NCI-H1417 treated with DMSO at 0.1 percent for 48 hours (cell line): ENCODE measurements at places on chromosomes 13 and 19.

DNA sequence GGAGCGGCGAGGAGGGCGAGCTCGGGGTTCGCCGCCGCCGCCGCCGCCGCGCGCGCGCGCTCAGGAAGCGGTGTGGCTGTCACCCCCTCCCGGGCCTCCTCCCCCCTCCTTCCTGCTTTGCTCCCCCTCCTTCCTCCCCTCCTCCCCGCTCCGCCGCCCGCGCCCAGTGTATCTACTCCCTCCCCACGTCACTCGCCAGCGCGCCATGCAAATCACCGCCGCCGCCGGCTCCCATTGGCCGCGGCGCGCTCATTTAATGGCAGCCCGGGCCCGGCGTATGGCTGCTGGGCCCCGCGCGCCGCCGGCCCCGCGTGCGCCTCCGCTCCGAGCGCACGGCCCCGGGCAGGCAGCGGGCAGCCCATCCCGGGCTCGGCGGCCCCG lies 335 bp upstream of the SOX1 start:
- DNase-seq: peak; percentile 75

GRCh38 chr13:87810920-87811344 lies 139.8 kb downstream of the SLITRK5 start:
- DNase-seq: no peak

- no peak for DNase-seq
Observed at GRCh38 chr19:18868380-18869022, 27.5 kb downstream of the CERS1 start.

- DNase-seq: no peak
Observed at GRCh38 chr13:43391036-43391435, 367.6 kb downstream of the DNAJC15 start.

GRCh38 chr13:59771272-59771671 lies 392.5 kb downstream of the DIAPH3 start:
- DNase-seq: no peak

GRCh38 chr13:45809801-45810394 lies 41.7 kb downstream of the SIAH3 start:
- no peak for DNase-seq
